ENCODE measurements at places on chromosomes 7 and 10.

- DNase-seq = peak; percentile 2
These were observed 182.7 kb upstream of the LYZL2 start for GRCh38 chr10:30812018-30812851.

DNA sequence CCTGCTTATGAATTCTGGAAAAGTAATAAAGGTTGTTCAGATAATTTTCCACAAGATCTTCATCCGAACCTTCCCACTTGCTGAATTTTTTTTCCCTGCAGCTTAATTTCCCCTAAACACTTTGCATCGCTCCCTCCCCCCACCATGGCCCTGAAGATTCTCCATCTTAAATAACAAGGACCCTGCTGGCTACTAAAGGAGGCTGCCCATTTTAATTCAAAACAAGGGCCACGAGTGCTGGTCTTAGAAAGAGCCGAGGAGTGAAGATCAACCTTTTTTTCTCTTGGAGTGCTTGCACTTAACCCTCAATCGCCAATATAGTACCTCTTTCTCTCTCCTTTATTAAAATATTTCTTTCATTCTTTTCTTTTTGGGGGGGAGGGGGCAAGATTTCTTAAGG is 9.2 kb upstream of the SP8 start:
- DNase-seq = no peak

GRCh38 chr7:141234335-141235105 is 160.7 kb downstream of the TMEM178B start:
- peak; percentile 11 for DNase-seq

DNA sequence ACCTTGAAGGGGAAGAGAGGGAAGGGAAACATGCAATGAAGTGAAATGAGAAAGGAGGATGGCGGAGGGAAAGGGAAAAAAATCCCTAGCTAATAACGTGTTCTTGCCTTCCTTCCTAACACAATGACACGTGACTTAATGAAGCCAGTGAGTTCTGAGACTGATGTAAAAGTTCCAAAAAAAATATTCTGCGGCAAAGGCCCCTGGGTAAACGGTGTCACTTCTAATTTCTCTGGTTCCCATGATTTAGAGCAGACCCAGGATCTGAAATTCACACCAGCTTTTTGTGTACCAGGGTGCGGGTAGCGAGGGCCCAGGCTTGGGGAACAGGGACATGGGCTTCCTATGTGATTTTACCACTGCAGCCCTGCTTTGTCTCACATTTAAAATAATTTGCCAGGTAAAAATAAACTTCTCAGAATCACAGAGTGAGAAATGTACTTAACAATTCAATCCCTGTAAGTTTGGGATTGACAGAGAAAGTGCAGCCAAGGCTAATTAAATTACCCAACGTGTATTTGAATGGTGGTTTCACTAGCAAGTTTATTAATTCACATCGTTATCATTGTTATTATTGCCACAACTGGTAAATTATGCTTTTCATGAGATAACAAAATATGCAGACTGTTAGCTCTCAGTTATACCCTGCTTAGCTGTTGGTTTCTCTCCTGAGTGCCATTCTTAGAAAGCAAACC is 182.4 kb downstream of the SEM1 start:
- no peak for DNase-seq

DNA sequence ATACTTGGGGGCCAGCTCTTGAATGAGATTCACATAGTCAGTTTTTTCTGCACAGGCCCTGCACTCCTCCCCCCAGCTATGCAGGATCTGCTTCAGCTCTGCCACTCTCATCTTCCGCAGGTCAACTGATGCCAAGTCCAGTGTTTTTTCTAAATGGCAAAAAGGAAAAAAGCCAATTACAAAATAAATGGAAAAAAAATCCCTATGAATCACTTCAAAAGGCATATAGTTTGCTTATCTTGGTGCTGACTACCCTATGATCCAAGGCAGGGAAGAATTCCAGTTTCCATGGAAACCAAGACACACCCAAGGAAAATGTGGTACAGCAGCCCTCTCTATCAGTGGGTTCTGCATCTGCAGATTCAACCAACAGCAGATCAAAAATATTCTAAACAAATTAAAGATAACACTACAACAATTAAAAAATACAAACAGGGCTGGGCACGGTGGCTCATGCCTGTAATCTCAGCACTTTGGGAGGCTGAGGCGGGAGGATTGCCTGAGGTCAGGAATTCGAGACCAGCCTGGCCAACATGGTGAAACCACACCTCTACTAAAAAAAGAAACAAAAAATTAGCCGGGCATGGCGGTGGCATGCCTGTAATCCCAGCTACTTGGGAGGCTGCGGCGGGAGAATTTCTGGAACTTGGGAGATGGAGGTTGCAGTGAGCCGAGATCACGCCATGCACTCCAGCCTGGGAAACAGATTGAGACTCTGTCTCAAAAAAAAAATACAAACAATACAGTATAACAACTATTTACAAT is 17.6 kb downstream of the CDNF start:
- DNase-seq = no peak

GRCh38 chr10:74787457-74787856 is 38.9 kb upstream of the KAT6B start:
- no peak for DNase-seq

GRCh38 chr7:17447728-17448478 is 149.5 kb downstream of the AHR start:
- no peak for DNase-seq

- no peak for DNase-seq
These were observed 18.2 kb downstream of the WAC start for GRCh38 chr10:28551086-28551485.

GRCh38 chr7:45203936-45204445 is 46.4 kb downstream of the RAMP3 start:
- DNase-seq = no peak

DNA sequence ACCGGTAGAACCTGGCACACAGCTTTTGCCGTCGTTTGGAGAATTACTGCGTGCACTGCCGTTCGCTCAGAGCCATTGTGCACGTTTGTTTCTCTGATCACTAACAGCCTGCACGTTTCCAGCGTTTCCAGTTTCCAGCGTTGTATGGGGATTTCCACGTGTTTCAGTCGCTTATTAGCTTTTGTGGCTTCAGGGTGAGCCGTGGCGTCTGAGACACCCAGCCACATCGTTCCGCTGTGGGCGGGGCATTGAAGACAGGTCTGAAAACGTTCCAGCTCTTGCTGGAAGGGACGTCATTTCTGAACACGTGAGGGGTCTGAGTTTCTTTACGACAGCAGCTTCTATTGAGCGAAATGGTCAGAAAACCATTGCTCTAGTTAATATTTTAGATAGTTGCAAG is 164.8 kb downstream of the DNAJB6 start:
- no peak for DNase-seq

DNA sequence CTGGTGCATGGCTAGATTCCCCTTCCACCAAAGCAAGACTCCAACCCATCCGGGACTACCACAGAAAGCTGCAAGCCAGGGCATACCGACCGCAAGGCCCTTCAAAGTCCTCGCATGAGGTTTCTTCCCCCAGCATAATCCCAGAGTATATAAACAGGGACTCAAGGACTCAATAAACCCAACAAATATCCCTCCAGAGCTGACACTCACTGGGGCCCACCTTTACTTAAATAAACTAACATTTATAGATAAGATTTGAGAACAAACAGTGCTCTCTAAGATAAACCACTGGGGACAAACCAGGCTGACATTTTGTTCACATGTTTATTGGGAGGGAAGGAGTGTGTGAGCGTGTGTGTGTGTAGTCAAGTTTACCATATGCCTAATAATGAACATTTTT is 138.2 kb downstream of the ADAM12 start:
- DNase-seq = no peak

DNA sequence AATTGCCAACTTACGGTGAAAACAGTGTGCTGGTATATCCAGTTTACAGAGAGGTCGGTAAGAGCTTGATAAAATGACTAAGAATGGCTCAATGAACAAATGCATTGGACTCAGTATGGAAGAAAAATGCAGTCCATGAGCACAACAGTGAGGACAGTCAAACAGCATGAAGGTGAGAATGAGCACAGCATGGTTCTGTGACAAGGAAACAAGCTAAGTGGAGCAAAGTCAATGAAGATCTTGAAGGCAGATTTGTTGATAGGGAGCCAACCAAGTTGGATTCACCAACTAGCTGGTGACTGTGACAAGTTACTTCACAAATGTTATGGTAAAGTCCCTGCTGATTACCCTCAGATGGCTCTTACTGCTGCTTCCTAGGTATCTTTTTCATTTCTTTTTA is 75.9 kb downstream of the SHOC2 start:
- DNase-seq = no peak

- DNase-seq = no peak
These were observed 257.7 kb upstream of the GLI3 start for GRCh38 chr7:42494736-42495135.

GRCh38 chr7:79317728-79318127 is 135.7 kb downstream of the MAGI2 start:
- DNase-seq = no peak

DNA sequence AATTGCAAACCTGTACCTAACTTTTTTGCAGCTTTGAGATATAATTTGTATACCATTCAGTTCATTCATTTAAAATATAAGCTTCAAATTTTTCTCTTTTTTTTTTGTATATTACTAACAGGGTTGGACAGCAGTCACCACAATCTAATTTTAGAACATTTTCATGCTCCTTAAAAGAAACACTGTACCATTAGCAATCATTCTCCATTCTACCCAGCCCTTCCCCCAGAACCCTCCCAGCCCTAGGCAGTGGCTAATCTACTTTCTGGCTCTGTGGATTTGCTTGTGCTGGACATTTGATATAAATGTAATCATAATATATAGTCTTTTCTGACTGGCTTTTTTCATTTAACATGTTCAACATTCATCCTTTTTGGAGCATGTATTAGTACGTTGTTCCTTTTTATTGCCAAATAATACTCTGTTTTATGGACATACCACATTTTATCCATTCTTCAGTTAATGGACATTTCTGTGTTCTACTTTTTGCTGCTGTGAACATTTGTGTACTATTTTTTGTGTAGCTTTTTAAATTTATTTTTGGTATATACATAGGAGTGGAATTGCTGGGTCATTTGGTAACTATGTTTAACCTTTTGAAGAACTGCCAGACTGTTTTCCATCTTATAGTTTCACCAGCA is 40.9 kb upstream of the ST7 start:
- DNase-seq = no peak

DNA sequence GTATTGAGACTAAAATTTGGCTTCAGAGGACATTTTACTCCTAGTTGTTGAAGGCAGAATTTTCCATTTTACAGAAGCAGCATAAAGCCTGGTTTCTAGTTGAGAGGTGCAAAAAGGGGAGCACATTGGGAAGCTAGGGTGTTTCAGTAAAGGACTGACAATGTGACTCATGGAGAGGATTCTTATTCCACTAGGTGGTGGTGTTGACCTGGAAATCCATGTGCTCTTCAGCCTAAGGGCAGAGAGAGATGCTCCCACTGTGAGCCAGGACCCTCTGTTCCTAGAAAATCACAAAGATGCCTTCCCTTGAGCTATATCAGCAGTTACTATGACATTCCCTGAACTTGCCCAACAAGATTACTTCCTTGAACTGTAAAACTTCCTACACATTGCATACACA is 687.8 kb downstream of the IPMK start:
- DNase-seq = no peak

GRCh38 chr10:53886325-53887300 is 914.4 kb downstream of the PCDH15 start:
- DNase-seq = no peak

DNA sequence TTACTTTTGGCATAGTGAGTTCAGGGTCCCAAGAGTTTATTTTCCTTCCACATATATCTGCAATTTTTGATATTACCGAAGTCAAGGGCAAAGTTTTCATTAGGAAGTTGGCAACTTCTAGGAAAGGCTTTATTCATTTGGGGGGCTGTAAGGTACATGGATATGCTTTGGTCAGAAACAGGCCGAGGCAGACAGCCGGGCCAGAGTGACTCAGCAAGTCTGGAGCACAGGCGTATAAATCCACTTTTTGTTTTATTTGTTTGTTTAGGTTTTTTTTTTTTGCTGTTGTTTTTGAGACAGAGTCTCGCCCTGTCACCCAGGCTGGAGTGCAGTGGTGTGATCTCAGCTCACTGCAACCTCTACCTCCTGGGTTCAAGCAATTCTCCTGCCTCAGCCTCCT is 3.7 kb downstream of the ZNF680 start:
- no peak for DNase-seq

GRCh38 chr7:158898025-158898424 is 41.7 kb downstream of the DYNC2I1 start:
- no peak for DNase-seq

GRCh38 chr7:139960157-139960556 is 102.6 kb downstream of the PARP12 start:
- no peak for DNase-seq

DNA sequence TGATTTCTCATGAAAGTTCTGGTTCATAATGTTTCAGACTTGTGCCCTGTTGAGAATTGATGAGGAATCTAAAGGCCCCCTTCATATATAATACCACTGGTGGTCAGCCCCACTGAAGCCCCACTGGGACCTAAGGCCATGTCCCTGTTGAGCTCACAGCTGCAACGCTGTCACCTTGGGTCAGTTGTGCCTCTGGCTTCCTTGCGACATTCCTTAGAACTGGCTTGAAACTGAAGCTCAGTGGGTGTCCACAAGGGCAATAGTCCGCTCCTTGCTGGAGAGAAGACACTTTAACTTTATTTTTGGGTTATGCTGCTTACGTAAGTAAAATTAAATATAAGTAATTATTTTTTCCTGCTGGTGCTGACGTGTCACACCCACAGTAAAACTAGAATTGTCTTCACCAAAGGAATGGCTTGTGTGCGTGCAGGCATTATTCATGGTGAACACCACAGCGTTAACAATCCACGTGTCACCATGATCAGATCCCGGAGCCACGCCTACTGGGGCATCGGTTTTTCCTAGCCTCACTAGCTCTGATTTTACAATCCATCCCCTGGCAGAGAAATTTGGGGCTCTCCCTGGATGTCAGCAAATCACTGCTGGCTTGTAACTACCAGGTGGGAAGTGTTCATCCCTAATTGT is 66.5 kb downstream of the BICC1 start:
- DNase-seq = no peak

- DNase-seq = no peak
These were observed 529.4 kb upstream of the IGFBP3 start for GRCh38 chr7:46450425-46450824.

- no peak for DNase-seq
These were observed 3.6 kb upstream of the GPR146 start for GRCh38 chr7:1040790-1041189.

GRCh38 chr10:89374713-89375141 is 3.1 kb upstream of the IFIT1B start:
- DNase-seq = no peak

DNA sequence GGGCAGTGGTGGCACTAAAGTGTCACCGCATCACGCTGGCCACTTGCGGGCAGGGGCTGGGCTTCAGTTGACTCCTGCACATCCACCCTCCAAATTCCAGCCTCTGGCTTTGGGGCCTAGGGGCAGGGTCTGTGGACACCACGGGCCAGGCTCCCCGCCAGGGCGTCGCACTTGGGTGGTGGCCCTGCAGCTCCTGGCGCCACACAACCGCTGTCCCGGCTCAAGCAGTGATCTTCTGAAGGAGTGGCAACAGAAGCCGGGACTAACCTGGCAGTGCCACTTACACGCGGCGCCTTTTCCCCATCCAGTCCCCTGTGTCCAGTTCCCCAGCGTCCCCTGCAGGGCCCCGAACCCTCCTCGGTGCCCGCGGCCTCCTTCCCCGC is 134.3 kb upstream of the ZNF92 start:
- DNase-seq = no peak

Measured in nucleus accumbens (tissue), 56 donors.